ENCODE measurements at places on chromosomes 6 and 20.

DNA sequence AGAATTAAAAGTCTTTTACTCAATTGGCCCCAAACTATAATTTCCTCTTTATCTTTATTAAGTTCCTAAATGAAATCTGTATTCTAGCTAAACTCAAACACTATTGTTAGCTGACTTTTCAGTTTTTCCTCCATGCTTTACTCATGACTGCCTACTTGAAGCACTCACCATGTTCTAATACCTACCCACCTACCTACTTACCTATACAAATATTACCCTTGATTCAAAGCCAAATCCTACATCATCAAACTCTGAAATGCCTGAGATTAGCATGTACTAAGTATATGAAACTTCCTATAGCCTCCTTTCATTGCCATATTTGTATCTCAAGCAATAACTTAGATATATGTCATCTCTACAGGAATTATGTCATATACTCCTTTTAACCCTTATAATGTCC, 259.7 kb downstream of the HDGFL1 start:
- DNase-seq, result no peak

GRCh38 chr20:3937618-3938017, 48.4 kb downstream of the PANK2 start:
- no peak for DNase-seq

GRCh38 chr20:34131491-34131890, 19.4 kb upstream of the EIF2S2 start:
- DNase-seq, result no peak

GRCh38 chr20:41387444-41387851, 20.8 kb upstream of the EMILIN3 start:
- no peak for DNase-seq

DNA sequence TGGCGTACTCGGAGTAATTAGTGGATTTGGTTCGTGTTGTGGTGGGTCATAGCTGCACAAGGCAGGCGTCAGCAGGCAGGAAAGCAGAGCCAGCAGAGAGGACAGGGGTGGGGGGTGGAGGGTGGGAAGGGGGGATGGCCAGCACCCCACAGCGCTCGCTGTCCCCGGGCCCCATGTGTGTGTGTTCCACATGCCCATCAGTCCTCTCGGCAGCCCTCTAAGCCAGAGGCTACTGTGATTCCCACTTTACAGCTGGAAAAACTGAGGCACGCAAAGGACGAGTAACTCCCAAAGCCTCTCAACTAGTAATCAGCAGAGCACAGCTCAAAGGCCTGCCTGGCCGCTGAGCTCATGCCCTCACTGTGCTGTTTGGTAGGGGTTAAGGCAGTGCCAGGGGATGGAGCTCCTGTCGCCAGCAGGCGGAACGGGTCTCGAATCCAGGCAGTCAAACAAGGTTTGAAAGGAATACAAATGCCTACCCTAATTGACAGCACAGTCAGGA, 175.2 kb downstream of the ZDHHC14 start:
- no peak for DNase-seq

DNA sequence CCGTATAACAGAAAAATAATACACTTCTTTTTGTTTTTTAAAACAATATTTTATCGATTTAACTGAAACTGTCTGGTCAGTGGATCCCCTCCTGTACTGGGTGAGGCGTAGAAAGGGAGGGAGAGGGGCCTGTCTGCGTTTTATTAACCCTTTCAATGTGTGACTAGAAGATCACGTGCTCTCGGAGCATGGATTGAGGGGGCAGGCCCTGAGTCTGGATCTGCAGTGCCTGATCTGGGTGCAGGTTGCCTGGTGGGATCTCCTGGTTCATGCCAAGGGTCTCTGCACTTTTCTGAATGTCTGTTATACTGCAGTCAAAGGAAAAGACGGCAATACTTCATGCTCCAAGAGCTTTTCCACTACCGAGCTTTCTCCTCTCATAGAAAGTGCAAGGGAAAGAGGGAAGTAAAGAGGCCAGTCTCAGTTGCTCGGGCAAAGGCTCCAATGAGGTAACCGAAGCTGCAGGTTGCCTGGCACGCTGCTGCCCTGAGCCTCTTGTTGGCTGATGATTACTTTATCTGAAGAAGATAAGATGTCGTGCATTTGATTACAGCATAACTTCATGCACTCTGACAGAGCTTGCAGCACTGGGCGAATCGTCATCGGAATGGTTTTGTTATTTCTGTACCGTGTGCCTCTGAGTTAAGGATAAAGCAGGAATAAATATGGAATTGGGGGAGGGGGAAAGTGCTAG, 167.5 kb upstream of the PMEPA1 start:
- no peak for DNase-seq

DNA sequence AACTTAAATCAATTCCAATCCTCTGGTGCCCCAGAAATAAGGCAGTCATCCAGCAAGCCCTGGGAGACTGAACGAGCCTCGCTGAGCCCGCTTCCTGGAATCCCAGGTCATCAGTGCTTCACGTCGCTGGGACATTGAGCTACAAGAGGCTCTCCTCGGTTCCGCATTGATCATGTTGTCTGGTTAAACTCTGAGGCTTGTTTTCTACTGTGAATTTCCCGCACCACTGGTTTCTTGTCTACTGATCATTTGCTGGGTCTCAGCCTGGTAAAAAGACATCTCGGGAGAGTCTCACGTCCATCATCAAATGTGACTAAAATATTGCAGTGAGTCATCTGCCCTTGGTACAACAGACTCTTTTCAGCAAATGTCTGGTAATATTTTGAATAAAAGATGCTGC, 569.2 kb downstream of the QKI start:
- no peak for DNase-seq

DNA sequence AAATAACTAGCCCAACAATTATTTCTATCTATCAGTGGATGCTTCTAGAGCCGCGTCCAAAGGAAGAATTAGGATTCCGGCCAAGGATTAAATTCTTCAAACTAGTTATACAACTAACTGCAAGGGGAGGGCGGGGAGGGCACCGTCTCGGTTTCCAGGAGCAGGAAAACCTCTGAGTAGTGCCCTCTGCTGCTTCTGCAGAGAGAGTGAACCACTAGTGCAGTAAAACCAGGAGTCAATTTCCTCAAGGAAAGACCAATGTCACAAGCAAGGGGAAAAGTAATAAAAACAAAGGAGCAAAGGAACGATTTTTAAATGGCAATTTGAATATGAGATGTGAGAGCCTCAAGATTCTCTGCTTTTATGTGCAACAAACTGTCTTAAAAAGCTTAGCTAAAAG, 16.5 kb upstream of the UBE2J1 start:
- no peak for DNase-seq

GRCh38 chr6:108763931-108764579, 84.2 kb upstream of the ARMC2 start:
- no peak for DNase-seq

GRCh38 chr6:125191916-125192609, 38.5 kb downstream of the TPD52L1 start:
- peak; percentile 73 for DNase-seq

DNA sequence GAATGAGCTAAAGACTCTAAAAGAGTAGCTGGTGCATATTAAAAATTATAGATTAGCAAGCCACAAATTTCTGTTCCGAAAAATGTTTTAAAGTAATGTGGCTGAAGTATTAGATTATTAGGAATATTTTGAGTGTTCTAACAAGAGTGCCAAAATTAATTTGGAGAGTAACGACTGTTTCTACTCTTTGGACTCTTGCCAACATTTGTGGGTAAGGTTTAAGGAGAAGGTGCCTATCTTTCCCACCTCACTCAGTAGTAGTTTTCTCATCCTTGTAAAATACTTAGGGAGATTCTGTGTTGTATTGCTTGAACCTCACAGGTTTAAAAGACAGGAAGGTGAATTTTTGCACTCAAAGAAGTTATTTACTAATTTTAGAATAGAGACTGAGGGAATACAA, 5.0 kb downstream of the HSF2 start:
- no peak for DNase-seq

GRCh38 chr6:132797951-132798868, at the start of gene SLC18B1:
Gene SLC18B1 (minus strand): TSS chr6:132798637. CDS start chr6:132798456, 181 bp downstream.
- DNase-seq, result peak; percentile 52

- DNase-seq, result no peak
These were observed 62.1 kb upstream of the EYA2 start for GRCh38 chr20:46832555-46832954.
